ENCODE measurements at places on chromosomes 3 and 15. TPM values are rescaled to one million over a fixed set of nuclear protein-coding genes. Genes with fewer than 3 reads are reported as not detected.

GRCh38 chr15:48683991-48684765 lies 38.7 kb upstream of the FBN1 start:
- H3K4me1 ChIP-seq = no peaks in the 10 kb centered on the region
- H3K36me3 ChIP-seq = no peaks in the 10 kb centered on the region
- H3K4me3 ChIP-seq = no peak overlapping the region
- no peak for DNase-seq
- no peak overlapping the region for H3K27ac ChIP-seq

- H3K4me3 ChIP-seq = no peak overlapping the region
- no peak overlapping the region for H3K27ac ChIP-seq
- H3K36me3 ChIP-seq = no peaks in the 10 kb centered on the region
These were observed 18.7 kb upstream of the TRMT10C start for GRCh38 chr3:101542957-101543356.

DNA sequence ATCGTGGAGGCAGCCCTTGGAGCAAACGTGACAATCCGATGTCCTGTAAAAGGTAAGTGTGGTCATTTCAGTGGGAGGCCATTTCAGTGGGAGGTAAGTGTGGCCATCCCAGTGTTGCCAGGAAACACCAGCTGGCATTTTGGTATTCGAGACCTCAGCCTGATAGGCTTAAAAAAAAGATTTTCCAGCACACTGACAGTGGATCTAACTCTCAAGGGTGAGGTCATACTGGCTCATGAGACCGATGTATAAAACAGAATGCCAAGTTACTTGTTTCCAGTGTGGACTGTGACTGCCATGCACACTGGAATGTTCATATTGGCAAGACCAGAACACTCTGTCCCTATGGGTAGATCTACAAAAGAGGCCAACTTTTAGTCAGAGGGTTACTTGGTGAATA lies 244.4 kb upstream of the GOLGA6L4 start:
- no peak overlapping the region for H3K4me3 ChIP-seq
- H3K36me3 ChIP-seq = no peaks in the 10 kb centered on the region
- no peak for DNase-seq
- H3K4me1 ChIP-seq = no peaks in the 10 kb centered on the region

Gene TEX55
- polyA plus RNA-seq = not detected

Gene GXYLT2
- 1.3 TPM for polyA plus RNA-seq
